ENCODE measurements at places on chromosomes 11 and 22.

DNA sequence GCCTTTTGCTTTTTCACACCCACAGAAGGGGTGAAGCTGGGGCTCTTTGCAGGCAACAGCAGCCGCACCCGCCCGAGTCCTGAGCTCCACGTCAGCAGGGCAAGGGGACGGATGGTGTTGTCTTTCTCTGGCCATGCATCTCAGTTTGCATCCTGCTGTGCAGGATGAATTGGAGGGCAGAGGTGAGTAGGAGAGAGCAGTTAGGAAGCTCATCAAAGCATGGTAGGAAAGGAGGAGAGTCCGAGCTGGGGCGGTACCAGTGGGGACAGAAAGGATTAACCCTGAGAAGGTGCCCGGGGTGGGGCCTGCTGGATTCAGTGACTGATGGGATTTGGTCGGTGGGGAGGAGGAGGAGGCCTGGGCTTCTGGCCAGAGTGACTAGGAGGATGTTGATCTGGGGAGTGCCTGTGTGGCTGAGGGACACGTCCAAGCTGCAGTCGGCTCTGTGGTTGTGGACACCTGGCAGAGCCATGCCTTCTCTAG is 14.6 kb downstream of the FAM83F start:
- no peak for DNase-seq

- DNase-seq = no peak
Measured at GRCh38 chr11:330694-331357, 10.2 kb upstream of the IFITM3 start.

DNA sequence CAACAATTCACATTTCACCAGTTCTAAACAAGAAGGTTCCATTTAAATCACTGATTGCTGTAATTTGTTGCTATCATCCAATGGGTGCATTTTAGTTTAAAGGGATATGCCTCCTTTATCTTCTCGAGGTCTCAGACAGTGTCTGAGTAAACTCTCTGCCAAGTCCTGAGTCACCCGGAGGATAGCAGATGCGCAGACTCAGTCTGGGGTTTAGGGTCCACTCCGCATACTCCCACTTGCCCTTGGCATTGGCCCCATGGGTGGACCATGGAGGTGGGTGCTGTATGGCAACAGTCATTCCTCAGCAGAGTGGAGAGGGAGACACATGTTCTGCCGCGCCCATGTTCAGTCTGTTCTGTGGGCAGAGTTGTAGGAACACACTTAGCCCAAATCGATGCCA is 65.4 kb upstream of the CRTAM start:
- DNase-seq = no peak

GRCh38 chr11:101321222-101321621 is 191.6 kb upstream of the PGR start:
- DNase-seq = no peak

- no peak for DNase-seq
Measured at GRCh38 chr11:58625826-58626460, 3.5 kb downstream of the CNTF start.

Data from CD4-positive, alpha-beta memory T cell (primary cell).